ENCODE measurements at places on chromosomes 1 and 21.

DNA sequence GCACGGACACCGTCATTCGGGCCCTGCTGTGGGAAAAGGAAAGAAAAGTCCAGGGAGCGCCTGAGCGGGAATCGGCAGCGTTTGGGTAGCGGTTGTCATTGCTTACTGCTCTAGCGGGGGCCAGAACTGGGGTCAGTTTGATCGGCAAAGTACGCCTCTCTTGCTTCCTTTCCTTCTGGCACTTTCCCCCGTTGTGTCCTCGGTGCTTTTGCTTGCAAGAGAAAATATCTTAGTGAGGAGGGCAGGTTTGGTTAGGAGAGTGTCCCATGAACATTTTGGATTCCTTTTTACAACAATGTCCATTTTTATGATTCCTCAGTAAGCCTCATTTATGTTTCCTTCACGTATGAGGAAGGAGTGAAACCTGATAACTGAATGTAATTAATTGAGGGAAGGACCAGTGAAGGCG is 670 bp downstream of the ST3GAL3 start:
- no peak for ATAC-seq

DNA sequence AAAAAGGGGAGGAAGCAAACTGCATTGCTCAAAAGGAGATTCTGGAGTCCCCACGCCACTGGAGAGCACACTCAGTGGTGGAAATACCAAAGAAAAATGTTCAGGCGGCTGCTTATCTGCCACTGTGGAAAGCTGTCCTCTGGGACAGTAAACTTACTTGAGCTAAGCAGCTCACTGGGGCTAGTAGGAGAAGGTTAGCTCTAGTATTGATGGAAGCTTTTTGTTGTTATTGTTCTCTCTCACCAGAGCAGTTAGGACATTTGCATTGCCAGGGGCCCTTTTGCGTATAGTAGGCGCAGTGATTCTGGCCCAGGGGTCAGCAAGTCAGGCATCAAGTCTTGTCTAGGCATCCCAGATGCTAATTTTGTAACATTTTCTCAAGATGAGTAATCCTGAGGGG is 15.6 kb downstream of the BACE2 start:
- no peak for ATAC-seq

DNA sequence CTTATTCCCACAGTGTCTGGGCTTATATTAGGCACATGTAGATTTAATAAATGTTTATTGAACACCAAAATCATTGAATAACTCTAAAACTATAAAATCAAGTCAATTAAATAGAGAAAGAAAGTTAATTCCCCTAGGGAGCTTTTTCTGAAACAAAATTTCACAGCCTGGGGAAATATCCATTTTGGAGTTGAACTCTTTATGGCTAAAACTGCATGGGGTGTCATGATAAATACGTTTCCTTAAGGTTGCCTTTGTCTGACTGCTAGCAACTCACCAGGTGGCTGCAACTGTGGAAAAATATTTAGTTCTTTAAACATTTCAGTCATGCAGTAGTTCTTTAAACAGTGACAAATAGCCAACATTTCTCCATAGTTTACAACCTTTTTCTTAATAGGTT is 496.1 kb downstream of the LRRIQ3 start:
- ATAC-seq, result no peak

- no peak for ATAC-seq
These were observed 6.3 kb downstream of the CDKN2C start for GRCh38 chr1:50976111-50976889.

- no peak for ATAC-seq
These were observed 6.8 kb upstream of the ALDH4A1 start for GRCh38 chr1:18908911-18909771.

DNA sequence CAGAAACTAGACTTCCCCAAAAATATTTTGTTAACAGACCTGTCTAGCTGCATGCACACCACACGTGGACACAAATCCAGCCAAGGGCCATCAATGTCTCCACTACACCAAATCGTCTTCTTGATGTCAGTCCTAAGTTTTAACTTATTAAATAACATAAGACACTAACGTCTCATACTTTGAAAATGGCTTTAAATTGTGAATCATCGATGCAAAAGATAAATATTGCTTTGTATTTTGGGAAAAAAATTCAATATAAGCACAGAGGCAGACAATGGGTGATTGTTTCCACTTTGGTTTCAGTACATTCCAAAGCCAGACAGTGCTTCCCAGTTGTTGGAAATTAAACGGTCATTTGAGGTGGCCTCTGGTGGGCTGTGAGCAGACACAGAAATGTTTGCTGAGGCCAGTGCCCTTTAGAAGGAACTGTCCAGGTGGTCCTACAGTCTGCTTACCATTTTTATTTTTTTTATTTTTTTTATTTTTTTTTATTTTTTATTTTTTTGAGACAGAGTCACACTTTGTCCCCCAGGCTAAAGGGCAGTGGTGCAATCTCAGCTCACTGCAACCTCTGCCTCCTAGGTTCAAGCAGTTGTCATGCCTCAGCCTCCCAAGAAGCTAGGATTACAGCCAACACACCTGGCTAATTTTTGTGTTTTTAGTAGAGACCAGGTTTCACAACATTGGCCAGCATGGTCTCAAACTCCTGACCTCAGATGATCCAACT is 1.8 kb upstream of the KIAA2013 start:
- ATAC-seq, result no peak

- ATAC-seq, result no peak
These were observed 18.5 kb downstream of the UBE2G2 start for GRCh38 chr21:44783020-44783696.

DNA sequence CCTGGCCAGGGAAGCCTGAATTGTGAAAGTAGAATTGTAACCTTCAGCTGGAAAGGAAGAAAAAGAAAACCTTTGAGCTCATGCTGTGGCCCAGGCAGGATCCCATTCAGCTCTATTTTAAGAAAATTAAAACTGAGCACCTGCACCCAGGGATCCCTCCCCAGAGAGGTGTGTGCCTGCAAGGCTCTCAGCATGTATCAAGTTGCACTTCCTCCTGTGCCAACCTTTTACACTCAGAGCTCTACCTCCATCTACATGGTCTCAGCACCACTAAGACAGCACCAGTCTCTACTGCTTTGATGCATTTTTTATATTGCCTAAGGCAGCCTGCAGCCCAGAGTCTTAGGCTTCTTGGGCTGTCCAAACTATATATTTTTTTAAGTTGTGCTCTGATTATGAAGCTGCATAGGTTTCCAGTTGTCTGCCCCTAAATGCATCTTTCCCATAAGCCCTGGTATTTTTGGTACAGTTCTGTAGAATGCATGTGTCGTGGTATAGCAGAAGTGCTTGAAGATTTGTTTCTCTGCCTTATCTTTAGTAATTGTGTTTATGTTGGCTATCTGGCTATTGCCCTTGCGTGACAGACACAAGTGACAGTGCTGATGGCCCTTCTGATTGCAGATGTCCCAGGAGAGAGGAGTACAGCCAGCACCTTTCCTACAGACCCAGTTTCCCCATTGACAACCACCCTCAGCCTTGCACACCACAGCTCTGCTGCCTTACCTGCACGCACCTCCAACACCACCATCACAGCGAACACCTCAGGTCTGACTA is 63.1 kb downstream of the PTPRC start:
- no peak for ATAC-seq

DNA sequence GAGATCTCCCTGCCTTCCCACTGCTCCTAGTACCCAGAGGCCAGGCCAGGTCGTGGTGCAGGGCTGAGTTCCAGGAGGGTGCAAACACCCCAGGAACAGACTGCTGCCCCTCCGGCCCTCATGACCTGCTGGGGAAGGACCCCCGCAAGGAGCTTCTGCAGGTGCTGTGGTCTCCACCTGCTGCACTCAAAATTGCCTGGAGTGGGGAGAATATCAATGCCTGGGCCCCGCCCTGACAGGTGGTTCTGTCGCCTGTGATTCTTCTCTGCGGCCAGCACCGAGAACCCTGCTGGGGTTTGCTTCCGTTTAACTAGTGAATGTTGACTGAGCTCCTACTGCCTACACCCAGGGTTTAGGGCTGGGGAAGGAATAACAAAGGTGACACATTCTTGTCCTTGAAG is 2.1 kb upstream of the TFF3 start:
- ATAC-seq, result no peak

GRCh38 chr21:24824209-24824608 is 783.1 kb downstream of the MRPL39 start:
- no peak for ATAC-seq

- no peak for ATAC-seq
These were observed 33.1 kb upstream of the COG2 start for GRCh38 chr1:230609208-230609607.

DNA sequence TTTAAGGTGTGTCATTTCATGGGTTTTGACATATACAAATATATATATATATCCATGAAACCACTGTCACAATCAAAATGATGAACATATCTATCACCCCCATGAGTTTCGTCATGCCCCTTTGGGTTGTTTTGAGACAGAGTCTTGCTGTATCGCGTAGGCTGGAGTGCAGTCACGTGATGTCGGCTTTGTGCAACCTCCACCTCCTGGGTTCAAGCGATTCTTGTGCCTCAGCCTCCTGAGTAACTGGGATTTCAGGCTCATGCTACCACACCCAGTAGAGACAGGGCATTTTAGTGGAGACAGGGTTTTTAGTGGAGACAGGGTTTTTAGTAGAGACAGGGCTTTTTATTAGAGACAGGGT is 8.0 kb downstream of the HJV start:
- ATAC-seq, result no peak

GRCh38 chr21:45140346-45140940 is 66.1 kb downstream of the ADARB1 start:
- peak; percentile 91 for ATAC-seq

DNA sequence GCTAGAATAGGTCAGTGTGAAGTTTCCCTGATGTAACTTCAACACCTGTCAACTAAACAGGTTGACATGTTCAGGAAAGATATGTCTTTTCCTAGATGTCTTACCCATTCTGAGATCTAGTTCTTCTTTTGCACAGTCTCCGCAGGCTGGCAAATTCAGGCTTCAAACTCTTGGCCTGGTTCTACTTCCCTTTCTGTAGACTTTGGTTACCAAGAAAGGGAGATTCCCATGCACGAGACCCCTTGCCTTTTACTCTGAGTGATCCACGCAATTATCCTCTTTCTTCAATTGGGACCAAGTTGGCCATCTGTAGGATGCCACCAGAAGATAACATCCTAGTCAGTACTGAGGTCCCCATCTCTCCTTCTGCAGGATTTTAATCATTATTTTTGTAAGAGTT is 2.0 kb downstream of the CFAP45 start:
- ATAC-seq, result no peak

DNA sequence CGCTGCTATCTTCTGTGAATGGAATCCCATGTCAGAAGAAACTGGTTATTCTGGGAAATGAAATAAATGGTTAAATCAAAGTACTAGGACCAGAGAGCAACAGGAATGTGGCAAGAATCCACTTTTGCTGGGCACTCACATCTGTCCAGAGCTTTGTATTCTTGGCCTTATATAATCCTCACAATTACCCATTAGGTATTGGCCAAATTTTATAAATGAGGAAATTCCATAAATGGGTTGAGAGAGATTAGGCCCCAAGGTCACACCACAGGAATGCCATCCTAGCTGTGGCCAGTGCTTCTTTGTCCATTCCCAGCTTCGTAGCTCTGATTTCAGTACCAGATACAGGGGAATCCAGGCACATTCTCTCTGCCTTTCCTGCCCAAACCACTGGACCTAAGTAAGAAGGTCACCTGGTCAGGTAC is 76.1 kb upstream of the HOOK1 start:
- ATAC-seq, result no peak

- no peak for ATAC-seq
These were observed 61.2 kb downstream of the WNT9A start for GRCh38 chr1:227886503-227886961.

DNA sequence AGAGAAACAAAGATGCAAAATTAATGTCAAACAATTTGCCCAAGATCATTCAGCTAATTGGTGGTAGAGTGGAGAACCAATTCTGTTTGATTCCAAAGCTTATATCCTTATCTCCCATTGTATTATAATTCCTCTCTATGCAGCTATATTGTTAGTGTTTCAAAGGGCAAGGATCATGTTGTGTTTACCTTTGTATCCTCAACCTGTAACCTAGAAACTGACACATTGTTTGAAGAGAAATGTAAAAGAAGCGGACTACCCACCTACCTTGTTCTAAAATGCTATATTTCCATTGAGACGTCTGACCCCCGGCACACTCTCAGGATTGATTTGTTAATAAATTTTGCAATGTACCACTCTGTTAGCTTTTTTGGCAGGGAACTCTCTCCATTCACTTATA is 9.3 kb downstream of the RAVER2 start:
- no peak for ATAC-seq

DNA sequence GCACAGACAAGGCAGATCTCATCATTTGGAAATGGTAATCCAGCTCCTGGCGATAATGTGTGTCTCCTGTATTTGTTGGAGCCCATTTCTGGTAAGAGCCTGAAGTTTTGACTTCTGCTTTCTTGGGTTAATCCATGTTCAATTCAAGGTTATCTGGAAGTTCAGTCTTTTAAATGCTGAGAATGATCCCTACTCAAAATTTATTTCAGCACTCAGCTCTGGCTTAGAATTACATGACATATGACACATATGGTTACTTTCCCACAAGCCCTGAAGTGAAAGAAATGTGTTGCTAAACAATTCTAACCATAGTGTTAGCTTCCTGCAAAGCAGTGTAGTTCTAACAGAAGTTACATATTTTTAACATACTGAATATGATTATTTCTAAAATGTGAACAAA is 2.7 kb downstream of the PTGFR start:
- no peak for ATAC-seq

GRCh38 chr1:75587692-75588091 is 23.2 kb downstream of the SLC44A5 start:
- no peak for ATAC-seq

- ATAC-seq, result no peak
These were observed 15.9 kb downstream of the RIMS3 start for GRCh38 chr1:40649592-40649930.

DNA sequence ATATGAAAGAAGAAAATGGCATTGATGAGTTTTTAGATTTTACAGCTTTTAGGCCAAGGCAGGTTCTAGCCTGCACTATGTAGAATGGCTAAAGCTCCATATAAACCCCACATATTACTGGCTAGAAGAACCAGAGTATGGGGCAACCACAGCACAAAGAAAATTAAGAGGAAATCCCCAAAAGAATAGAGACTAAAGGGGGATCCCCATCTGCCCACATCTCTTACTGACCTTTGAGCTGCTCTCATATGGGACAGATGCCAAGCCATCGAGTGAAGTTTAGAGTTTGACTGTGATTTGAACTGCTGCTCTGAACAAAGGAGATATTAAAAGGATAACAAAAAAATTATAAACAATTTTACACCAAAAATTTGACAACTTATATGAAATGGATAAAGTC is 102.2 kb upstream of the HAO2 start:
- no peak for ATAC-seq

DNA sequence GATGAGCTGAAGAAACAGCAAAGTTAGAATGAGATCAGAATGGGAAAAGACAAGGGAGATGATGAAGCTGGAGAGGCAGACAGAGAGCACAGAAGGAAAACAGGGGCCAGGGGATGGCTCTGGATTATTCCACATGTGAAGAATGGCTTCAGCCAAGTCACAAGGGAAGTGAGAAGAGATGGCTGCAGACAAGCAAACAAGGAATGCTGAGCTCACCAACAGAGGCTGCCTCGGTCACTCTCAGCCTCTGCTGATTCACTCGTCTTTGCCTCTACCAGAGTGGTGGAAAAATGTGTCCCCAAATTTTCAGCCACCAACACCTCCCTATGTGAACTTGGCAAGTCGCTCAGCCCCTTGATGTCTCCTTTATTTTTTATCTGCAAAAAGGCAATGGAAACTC is 46.7 kb downstream of the TRABD2B start:
- ATAC-seq, result no peak
